ENCODE measurements at places on chromosomes 7 and 10. TPM values are rescaled to one million over a fixed set of nuclear protein-coding genes. Genes with fewer than 3 reads are reported as not detected.

DNA sequence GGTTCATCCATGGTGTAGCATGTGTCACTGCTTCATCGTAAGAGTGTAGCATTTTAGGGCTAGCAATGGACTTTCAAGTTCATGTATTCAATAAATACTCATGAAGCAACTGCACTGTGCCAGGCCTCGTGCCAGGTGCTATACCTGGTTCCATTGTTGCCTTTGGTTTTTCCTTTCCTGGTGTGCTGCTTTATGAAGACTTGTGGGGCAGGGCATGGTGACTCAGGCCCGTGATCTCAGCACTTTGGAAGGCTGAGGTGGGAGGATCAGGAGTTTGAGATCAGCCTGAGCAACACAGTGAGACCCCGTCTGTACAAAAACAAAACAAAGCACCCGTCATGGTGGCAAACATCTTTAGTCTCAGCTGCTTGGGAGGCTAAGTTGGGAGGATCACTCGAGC lies 2.2 kb upstream of the CPA4 start:
- DNase-seq, result no peak

- no peak for DNase-seq
These were observed 41.0 kb downstream of the KIAA1217 start for GRCh38 chr10:24249829-24250415.

GRCh38 chr10:121059351-121059750 lies 208.2 kb downstream of the WDR11 start:
- DNase-seq, result no peak

- DNase-seq, result no peak
These were observed 12.2 kb downstream of the UBE3C start for GRCh38 chr7:157150882-157151281.

DNA sequence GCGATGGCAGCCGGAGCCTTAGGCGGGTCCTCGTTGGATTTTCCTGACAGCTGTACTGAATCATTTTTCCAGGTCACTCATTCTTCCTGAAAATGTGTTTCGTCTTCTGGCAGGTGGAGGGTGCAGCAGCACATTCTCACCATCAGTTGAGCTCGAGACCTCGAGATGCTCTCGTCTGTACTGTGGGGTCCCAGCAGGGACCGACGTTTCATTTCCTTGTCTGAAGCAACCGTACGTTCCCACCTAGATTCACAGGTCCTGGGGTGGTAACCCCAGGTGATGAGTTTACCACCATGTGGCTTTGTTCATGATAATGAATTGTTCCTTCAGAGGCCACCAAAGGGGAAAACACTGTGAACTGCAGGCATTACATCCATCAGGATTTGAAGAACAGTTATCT lies 298.5 kb upstream of the FOXK1 start:
- no peak for DNase-seq

- DNase-seq, result no peak
These were observed 271.1 kb downstream of the SNX13 start for GRCh38 chr7:17669204-17669603.

DNA sequence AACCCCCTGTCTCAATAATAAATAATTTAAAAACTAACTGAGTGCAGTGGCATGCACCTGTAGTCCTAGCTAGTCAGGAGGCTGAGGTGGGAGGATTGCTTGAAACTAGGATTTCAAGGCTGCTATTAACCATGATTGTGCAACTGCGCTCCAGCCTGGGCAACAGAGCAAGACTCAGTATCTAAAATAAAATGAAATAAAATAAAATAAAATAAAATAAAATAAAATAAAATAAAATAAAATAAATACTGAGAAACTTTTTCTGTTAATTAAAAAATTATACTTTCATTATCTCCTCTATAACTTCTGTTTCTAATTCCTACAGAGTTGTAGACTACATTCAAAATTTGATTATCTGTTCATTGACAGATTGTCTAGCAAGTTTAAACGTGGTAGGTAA lies 999.4 kb downstream of the ANKRD7 start:
- DNase-seq, result no peak

DNA sequence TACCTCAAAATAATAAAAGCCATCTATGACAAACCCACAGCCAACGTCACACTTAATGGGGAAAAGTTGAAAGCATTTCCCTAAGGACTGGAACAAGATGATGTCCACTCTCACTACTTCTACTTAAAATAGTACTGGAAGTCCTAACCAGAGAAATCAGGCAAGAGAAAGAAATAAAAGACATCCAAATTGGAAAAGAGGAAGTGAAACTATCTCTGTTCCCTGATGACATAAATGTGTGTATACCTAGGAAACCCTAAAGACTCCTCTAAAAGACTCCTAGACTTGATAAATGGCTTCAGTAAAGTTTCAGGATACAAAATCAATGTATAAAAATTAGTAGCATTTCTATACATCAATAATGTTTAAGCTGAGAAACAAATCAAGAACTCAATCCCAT lies 314.1 kb downstream of the WDR37 start:
- no peak for DNase-seq

DNA sequence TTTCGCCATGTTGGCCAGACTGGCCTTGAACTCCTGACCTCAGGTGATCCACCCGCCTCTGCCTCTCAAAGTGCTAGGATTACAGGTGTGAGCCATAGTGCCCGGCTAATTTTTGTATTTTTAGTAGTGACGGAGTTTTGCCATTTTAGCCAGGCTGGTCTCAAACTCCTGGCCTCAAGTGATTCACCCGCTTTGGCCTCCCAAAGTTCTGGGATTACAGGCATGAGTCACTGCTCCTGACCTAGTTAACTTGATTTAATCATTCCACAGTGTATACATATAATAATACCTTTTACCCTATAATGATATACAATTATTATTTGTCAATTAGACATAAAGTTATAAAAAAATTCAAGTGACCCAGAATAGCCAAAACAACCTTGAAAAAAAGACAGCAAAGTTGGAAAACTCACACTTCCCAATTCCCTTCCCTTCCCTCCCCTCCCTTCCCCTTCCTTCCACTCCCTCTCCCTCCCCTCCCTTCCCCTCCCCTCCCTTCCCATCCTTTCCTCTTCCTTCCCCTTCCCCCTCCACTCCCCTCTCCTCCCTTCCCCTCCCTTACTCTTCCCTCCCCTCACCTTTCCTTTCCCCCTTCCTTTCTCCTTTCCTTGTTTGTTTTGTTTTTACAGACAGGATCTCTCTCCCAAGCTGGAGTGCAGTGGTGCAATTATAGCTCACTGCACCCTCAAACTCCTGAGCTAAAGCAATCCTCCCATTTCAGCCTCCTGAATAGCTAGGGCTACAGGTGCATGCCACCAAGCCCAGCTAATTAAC lies 14.8 kb upstream of the ZMIZ2 start:
- DNase-seq, result no peak

DNA sequence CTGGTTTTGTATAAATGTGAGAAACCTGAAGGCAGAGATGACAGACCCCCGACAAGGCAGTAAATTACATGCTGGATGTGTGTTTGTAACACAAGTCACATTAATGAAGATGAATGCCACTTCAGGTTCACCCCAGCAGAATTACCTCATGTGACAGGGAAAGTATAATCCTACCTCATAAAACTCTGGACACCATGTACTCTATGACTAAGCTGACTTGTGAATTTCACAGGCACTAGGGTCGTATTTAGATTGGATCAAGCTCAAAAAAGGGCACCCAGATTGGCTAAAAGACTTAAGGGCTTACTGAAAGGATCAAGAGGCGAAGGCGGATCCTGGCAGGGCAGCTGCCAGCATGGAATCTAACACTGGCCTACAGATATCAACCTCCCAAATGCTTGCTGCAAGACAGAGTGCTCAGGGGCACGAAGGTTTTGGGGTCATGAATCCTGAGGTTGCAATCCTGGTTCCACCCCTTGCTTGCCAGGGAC lies 161.4 kb downstream of the PIP4K2A start:
- no peak for DNase-seq

DNA sequence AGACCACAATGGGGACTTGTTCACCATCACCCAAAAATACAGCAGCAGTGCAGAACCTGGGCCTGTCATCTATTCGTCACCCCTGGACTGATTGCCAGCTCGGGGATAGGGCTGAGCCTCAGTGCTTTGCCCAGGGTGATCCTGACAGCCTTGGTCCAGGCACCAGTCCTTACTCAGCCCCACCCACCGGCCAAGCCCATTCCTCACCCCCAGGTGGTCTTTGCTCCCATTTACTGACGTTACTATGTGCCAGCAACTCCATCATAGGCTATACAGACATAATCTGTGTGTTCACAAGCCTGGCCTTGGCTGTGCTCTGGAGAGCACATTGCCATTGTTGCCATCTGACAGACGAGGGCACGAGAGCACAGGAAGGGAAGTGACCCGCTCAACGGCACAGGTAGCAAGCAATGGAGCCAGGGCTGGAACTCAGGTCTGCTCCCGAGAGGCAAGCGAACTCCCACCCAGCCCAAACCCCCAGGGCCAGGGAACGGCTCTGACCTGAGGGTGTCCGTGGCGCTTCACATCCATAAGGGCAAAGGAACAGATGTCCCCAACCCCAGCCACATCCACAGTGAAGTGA lies 6.8 kb downstream of the ATG9B start:
- DNase-seq, result no peak

DNA sequence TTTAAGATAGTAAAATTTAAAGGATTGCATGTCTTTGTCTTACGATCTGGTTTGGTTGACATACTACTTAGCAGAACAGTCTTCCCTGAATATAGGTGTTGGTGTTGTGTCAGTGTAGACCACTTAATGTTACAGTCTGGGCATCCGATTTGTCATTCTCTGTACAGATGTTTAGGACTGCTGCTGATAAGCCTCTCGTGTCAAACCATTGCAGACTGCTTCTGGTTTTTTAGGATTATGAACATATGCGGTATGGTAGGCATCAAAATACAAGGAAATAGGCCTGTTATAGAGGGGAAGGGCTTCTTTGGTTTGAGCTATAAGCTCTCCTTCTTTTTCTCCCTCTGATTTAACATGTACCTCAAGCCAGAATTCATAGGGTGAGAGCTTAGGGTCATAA lies 7.4 kb downstream of the CYP3A43 start:
- DNase-seq, result no peak

DNA sequence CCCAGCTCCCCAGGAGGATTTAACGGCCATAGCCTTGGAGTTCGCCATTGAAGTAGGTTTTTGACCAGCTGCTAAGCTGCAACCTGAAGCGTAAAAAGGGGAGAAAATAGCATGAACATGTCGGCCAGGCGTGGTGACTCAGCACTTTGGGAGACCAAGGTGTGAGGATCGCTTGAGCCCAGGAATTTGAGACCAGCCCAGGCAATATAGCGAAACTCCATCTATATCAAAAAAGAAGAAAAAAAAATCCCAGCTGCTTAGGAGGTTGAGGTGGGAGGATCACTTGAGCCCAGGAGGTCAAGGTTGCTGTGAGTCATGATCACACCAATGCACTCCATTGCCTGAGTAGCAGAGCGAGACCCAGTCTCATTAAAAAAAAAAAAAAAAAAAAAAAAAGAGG lies 32.2 kb upstream of the MCU start:
- DNase-seq, result no peak

- DNase-seq, result no peak
These were observed 57.7 kb upstream of the DNAJB6 start for GRCh38 chr7:157278791-157279724.

DNA sequence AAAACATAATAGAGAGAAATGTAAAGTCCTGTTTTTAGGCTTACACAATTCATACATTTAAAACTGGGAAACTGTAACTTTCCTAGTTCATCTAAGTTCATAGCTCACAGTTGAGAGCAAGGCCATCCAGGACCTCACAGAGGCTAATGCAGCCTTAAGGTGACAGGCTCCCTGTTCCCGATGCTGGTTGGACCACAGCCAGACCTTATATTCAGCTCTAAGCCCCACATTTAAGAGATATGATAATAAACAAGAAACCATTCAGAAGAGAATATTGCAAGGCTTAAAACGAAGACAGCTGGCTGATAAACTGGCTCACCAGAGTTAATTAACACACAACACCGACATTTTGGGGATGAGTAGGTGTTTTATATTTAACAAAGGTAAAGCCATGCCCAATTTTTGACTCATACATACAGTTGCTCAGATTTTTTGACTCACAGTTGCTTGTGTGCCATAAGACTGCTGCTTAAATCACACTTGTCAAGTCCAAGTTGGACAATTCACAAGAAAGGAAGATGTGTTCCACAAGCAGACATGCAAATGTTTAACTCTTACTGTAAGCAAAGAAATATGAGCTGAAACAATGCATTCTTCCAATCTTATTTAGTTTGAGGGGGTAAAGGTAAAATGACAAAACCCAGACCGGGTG lies 41.1 kb upstream of the TMEM213 start:
- DNase-seq, result no peak

The CCSER2 gene
- 32.7 TPM for polyA plus RNA-seq

The CCNJ gene
- 18.5 TPM for polyA plus RNA-seq

The NACAD gene
- 8.5 TPM for polyA plus RNA-seq

The GRM3 gene
- polyA plus RNA-seq, result 0.16 TPM

The WDR86 gene
- 48.1 TPM for polyA plus RNA-seq

The CNNM2 gene
- polyA plus RNA-seq, result 9.5 TPM
